ENCODE measurements at places on chromosomes 12 and 14.

GRCh38 chr14:87529081-87529480 is 463.9 kb downstream of the GALC start:
- DNase-seq, result no peak

DNA sequence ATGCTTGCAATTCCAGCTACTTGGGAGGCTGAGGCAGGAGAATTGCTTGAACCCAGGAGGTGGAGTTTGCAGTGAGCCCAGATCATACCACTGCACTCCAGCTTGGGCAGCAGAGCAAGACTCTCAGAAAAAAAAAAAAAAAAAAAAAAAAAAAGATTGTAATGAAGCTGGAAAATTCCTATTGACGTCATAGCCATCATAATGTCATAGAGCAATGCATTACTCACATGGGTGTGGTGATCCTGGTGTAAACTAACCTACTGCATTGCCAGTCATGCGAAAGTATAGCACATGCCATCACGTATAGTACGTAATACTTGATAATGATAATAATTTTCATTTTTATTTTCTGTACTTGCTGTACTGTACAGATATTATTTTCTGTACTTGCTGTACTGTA is 42.7 kb upstream of the NID2 start:
- no peak for DNase-seq

DNA sequence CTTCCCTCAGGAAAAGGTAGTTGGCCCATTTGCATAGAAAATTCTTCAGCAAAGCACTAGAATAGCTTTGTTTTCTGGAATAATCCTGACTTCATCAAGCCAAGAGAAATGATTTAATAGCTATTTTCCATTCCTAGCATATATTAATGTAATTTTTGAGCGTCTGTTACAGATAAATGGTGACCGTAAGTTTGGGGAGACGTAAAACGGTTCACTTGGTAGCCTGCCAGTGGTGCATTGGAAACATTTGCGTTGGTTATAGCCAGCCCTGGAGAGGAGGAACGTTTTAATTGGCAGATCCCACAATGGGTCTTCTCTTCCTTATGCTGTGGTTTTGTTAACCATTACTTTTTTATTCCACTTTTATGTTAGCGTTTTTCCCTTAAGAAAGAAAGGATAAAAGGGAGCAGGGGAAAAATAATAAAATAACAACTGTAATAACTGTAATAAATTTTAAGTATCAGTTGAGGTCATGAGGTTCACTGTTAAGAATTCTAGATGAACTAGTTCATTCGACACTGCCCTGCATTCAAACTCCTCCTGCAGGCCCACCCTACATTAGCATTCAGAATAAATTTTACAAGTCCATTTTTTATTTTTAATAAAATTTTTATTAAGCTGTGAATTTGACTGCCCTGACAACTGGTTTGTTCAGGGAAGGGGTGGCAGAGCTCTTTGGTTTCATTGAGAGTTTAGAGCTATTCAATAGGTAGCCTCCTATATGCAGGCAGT is 300.7 kb downstream of the ERC1 start:
- no peak for DNase-seq

GRCh38 chr14:29102996-29103395 is 336.4 kb downstream of the FOXG1 start:
- no peak for DNase-seq

DNA sequence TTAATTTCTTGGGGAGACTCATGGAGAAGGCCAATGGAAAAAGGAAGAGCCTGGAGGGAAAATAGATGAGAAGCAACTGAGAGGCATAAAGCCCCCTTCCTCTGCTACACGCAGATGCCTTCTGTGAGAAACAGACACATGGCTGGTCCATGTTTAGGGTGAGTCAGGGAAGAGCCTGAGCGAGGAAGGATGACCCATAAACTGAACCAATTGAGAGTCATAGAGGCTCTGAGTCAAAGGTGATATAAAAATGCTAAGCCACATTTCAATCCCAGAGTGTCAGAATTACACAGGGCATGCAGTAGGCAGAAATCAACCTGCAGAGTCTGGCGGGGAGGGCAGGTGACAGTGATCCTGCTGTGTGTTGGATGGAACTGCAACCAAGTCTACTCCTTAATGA is 30.1 kb upstream of the NEDD1 start:
- no peak for DNase-seq

DNA sequence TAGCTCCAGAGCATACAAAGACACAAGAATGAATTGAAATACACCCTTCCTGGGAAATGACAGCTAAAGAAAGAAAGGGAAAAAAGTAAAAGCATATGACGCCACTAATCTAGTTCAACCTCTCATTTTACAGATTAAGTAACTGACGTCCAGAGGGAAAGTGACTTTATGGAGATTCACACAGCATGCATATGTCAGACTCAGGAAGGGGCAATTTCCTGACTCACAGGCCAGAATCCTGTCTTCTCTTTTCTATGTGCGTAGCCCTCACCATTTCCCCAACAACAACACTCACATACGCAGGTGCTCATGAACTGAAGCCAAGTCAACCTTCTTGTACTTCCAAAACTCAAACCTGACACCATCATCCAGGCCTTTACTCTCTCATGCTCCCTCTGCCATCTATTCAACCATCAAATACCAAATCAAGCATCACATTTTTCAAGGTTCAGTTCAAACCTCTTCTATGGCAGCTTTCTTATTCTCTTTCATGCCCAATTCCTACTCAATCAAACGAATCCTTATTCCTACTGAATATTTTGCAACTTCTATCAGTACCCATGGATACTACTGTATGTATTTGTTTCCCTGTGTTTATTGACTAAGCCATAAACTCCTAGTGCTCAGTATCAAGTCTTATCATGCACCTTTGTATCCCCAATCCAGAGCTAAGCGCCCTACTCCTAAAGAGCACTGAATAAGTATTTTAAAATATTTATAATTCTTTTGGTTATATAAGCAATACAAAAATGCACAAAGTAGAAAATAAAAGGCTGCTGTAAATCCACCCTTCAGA is 52.8 kb downstream of the STXBP6 start:
- no peak for DNase-seq

Measured in CD4-positive, alpha-beta T cell treated with Interferon alpha-2 for 1 hour (primary cell).